HFF-Myc (cell line): ENCODE measurements at places on chromosomes 16 and 17.

GRCh38 chr17:48462946-48463345, 32.9 kb upstream of the SKAP1 start:
- DNase-seq, result no peak

GRCh38 chr16:64242492-64242891, 879.4 kb downstream of the CDH11 start:
- DNase-seq, result no peak

DNA sequence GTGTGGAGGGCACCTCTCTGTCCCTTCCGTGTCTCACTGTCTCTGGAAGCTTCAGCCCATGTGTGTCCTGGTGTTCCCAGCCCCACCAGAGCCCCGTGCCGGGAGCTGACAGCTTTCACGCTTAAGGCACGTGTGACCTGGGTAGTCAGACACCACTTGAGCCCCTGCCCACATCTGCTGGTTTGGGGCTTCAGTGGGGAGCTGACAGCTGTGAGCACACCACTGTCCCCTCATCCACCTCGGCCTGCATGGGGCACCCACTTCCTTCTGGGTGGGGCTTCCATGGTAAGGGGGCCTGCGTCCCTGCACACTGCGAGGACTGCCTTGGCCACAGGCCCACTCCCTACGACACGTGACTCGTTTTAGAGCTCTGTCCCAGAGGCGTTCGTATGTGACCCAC, 2.6 kb upstream of the TEDC2 start:
- no peak for DNase-seq

DNA sequence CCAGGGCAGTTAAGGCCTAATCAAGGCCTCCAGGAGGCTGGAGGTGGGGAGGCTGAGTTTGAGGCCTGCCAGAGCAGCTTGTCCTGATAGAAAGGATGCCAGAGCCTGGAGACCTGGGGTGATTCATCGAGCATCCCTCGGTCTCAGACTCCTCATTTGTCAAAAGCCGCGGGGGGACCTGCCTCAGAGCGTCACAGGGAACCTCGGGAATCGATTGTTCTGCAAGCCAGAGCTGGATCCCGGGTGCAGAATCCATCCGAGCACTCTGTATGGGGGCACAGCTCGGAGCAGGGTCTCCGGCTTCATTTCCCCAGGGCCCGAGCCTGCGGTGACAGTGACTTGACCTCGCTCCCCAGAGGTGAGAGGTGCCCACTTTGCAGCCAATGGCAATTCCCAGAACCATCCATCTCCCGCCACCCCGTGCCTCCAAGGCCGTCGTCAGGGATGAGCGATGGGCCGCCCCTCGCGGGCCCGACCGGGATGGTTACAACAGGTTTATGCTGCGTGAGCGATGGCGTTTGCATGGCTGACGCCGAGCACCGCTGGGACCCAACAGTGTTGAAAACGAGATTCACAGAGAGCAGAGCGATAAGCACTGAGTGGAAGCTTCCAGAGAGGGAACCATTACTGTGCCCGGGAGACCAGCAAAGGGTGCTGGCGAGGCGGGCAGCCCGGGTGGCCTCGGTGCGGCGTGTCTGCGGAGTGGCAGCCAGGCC, 117.1 kb upstream of the GSE1 start:
- DNase-seq, result no peak

DNA sequence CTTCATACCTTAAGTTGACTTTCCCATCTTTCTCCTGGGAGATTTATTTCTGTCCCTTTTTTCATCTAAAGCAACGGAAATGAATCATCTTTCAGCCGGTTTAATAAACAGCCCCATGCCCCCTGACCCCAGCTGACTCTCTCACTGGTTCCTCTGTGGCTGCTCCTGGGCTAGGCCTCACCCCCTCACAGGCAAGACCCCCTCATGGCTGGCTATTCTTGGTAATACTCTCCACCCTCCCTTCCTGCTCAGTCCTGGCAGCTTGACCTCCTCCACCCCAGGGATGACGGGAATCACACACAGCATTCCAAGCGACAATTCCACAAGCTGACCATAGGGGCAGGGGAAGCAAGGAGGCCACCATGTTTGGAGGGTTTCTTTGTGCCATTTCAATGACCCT, 1.5 kb upstream of the ADAP2 start:
- no peak for DNase-seq

GRCh38 chr16:72493716-72494415, 321.9 kb upstream of the PMFBP1 start:
- no peak for DNase-seq

DNA sequence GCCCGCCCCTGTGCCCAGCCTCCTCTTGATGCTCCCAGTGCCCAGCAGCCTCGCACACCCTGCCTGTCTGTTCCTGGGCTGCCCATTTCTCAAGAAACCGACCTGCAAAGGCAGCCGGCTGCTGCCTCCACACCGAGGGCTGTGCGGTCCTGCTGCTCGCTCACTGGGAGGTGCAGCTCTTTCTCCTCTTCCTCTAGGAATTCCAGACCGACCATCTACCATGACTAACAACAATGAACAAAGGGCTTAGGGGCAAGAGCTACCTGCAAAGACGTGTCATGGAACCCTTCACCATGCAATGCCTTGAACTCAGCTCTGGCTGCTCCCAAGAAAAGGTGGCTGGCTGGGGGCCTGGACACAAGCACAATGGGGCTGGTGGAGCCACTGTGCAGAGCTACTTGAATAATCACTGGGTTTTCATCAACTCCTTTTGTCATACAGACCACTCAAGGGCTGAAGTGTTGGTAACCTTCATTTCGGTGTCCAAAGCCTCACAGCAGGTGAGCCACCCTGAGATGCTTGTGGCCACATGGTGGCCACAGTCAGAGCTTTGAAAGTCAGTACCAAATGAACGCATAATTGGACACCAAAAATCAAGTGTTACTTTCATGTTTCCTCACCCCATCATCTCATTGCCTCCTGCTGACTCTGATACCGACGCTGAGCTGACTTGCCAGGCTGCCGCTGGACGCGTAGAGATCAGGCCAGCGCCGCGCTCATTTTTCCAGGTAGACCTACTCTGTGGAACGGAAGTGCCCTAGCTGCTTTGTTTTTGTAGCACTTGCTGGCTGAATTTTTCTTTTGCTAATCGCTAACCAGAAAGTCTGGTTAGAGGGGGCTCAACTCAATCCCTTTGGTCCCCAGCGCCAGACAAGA, 19.8 kb downstream of the CYB561 start:
- no peak for DNase-seq

DNA sequence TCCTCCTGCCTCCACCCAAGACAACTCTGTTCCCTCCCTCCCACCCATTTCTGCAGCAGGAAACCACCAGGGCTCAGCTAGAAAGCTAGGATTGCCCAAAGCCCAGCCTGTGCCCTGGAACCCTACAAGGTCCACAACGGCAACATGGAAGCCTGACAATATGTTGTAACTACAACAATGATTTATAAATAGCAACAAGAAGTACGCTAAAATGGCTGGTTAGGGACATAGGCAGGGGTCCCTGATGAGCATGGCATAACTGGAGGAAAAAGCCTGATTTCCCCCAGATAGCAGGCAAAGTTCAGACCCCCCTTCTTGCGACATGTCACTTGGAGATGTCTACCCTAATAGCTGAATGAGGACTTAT, 6.6 kb downstream of the ST3GAL2 start:
- no peak for DNase-seq

DNA sequence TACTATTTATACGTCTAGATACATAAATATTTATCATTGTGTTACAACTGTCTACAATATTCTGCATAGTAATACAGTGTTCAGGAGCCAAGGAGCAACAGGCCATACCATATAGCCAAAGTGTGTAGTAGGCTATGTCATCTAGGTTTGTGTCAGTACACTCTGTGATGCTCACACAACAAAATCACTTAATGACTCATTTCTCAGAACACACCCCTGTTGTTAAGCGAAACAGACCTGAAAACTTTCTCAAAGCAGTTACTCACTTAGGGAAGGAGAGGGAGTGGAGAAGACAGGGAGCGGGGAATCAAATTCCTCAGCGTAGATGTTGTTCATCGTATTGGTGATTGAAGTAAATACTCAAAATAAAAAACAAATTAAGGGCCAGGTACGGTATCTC, 269.5 kb downstream of the STX8 start:
- DNase-seq, result no peak

DNA sequence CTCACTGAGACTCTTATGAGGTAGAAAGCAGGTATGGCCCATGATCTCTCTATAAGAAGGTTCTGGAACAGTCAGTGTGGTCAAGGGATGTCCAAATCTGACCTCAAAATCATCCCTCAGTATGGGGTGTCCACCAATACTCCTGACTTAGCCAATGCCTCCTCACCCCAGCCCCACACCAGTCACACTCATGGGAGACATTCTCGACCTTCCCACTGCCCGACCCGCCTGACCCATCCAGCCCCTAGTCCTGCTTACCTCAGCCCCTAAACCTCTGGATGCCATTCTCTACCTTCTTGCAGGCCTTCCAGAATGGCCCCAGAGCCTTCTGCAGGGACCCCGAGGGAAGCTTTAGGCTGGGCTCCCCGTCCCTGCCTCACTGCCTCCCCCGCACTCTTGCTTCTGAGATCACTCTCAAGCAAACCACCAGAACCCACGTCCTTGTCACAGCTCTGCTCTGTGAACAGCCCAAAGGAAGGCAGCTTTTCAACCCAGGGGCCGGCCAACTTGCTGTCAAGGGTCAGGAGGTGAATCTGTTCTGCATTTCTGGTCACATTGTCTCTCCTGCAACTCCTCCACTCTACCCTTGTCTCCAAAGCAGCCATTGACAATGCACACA, 44.9 kb upstream of the RBFOX3 start:
- no peak for DNase-seq

- no peak for DNase-seq
Observed at GRCh38 chr17:36578671-36579070, 13.0 kb upstream of the DHRS11 start.

- DNase-seq, result no peak
Observed at GRCh38 chr16:4882633-4883285, 35.5 kb downstream of the UBN1 start.

GRCh38 chr17:82215095-82215971, 2.7 kb upstream of the CCDC57 start:
- DNase-seq, result no peak

DNA sequence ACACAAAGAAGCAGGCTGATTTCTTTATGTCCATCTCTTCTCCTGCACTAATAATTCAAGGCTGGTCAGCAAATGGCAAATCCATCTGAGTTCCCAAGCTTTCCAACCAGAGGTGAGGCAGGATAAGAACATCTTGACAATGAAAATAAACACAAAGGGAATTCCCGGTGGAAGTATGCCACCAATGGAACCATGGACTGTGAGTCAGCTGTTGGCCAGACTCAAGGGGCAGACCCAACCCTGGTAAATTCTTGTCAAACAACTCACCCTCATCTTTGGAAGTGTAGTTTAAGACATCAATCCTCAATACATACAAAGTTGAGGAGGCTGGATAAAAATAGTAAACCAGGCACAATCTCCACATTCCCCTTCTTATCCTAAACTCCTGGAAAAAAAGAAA, 74.3 kb upstream of the CES5A start:
- DNase-seq, result no peak

DNA sequence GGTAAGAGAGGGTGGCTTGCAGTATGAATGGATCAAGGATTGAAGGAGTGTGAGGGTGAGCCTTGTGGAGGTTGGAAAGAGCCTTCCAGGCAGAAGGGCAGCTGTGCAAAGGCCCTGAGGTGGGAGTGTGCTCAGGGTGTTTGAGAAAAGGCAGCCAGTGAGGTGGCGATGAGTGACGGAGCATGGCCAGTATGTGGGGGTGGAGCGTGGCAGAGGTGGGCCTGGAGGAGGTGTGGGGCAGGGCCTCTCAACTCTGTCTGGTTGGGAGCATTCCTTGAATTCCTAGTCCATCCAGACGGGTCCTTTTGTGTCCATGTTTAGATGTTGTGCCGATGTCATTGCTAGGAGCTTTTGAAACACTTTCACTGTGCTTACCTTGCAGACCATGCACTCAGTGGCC, 51.3 kb downstream of the EPN2 start:
- no peak for DNase-seq

DNA sequence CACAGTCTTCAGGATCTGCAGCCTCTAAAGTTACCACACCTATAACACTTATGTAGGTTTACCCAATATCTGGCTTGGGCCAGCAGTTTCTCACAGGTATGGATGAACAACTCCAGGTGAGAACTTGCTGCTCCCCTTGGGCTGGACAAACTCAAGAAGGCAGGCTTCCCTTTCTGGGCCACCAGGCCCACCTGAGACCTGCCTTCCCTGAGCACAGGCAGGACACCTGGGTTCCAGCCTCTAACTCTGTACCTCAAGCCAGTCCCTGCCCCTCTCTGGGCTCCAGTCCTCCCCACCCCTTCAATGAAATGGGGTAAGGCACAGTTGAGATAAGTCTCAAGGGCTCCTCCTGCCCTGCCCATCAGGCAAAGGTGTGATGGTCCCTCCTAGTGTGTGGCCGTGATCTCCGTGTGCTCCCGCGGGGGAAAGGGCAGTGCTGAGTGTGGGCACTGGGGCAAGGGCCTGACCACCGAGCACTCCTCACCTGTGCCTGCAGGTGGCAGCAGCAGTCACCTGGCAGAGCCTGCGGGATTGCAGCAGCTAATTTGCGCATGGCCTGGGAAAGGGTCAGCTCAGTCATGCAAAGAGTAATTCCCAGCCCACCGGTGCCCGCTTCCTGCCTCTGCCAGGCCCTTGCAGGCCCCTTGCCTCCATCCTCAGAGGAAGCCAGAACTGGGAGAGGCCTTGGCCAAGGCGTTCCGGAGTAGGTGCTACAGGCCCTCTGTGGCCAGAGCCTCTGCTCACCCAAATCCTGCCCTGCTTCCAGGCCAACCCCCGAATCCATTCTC, 28.2 kb upstream of the ADGRG1 start:
- no peak for DNase-seq

DNA sequence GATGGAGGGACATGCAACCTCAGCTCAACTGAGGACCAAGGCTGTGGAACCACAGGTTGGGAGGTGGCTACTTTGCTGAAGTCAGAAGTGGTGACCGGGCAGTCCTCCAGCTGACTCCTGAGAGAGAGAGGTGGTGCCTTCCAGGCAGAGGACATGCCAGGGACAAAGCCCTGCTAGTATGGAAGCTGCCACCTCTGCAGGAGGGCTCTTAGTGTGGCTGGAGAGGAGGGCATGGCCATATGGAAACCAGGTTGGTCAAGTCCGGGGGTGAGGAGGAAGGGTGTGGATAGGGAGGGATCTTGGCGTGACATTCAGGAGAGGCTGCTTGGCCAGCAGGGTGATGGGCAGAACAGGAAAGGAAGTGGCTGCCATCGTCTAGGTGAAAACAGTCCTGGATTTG, 5.7 kb downstream of the C16orf86 start:
- no peak for DNase-seq
